ENCODE measurements at places on chromosomes 1 and 21.

DNA sequence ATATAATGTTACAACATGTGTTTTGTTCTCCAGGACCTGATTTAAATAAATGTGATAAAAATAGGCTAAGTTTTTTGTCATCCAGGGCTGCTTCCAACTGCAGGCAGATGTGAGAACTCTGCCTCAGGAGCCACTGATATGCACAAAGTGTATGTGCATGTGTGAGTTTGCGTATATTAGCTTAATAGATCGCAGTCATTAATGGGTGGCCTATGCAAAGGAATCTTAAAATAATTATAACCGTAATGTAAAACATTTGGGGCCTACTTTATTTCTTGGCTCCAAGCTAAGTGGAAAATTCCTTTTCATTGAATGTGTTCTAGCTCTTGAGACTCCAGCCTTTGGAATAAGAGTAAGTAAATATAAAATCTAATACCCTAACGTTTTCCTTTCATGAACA lies 16.8 kb downstream of the DHX9 start:
- peaks cover 26% of the 10 kb centered on the region for H3K4me1 ChIP-seq
- no peak overlapping the region for H3K4me3 ChIP-seq

- no peak for DNase-seq
- H3K27me3 ChIP-seq = no peaks in the 10 kb centered on the region
- H3K36me3 ChIP-seq = no peaks in the 10 kb centered on the region
- no peaks in the 10 kb centered on the region for H3K4me1 ChIP-seq
- H3K27ac ChIP-seq = no peak overlapping the region
Observed at GRCh38 chr1:106637566-106637965, 418.9 kb upstream of the PRMT6 start.

- H3K4me1 ChIP-seq = no peaks in the 10 kb centered on the region
- no peak overlapping the region for H3K27ac ChIP-seq
Observed at GRCh38 chr21:42311816-42312625, 3.2 kb downstream of the TFF3 start.

DNA sequence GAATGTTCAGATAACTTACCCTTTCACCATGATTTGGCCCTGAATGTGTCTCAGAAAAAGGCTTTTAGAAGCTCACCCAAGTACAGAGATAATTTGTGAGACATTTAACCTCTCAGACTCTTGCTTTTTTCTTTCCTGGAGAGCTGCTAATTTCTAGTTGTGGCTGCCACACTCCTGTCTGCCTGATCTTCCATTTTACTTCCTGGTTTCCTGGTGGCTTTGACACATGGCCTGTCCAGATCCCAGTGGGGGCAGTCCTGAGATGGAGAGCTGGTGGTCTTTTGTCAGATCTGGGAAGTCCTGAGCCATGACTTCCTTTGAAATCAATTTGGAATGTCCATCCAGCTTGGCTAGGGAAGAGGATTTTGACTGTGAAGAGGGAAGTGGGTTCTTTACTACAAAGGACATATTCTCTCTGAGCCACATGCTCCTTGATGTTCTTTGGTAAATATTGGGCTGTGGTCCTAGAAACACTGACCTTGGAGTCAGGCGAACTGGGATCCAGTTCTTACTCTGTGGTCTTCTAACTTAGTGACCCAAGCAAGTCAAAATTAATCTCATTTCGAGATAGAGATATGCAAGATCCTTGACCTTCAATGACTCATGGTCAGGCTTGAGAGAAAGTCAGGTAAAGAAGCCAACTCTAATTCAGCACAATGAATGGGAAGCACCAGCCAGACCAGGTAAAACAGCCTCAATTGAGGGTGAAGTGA lies 78.0 kb upstream of the HSD17B7 start:
- H3K36me3 ChIP-seq = no peaks in the 10 kb centered on the region
- H3K27me3 ChIP-seq = peaks cover 2% of the 10 kb centered on the region
- no peak for DNase-seq
- no peaks in the 10 kb centered on the region for H3K4me1 ChIP-seq

DNA sequence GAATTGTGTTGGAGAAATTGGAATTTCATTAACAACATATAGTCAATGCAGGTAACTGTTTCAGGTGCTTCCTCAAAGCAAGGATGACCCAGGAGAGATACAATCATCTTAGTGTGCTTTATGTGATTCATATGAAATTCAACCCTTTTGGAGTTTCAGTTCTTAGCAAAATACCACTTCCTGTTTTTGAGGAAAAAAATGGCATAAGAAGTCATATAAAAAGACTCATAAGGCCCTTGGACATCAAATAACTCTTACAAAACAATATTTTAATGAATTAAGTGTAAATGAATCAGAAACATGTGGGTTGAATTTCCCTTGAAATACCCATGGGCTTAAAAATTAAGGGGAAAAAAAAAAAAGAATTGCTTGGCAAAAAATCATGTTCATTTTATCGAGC lies 926.6 kb downstream of the LTN1 start:
- H3K27me3 ChIP-seq = peaks cover 6% of the 10 kb centered on the region
- no peaks in the 10 kb centered on the region for H3K36me3 ChIP-seq
- H3K4me3 ChIP-seq = no peak overlapping the region
- peaks cover 2% of the 10 kb centered on the region for H3K4me1 ChIP-seq

DNA sequence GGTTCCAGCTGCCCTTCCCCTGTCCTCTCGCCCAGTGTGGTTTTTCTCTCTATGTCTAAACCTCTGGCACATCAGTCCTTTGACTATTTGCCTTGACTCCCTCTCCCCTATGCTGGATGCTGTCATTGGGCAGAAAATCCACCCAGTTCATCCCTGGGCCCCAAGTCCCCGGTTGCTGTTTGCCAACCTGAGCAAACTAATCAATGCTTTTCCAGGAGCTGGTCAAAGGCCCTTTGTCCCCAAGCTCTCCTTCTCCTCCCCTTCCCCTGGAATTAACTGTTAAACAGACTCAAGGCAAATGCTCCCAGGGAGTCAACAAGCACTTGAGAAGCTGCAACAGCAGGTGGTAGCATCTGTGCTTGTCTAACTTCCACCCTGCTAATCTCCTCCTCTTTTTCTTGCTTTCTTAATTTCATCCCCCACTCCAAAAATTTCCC lies 102.7 kb downstream of the LMX1A start:
- no peak overlapping the region for H3K4me3 ChIP-seq
- H3K36me3 ChIP-seq = no peaks in the 10 kb centered on the region
- no peak for DNase-seq

GRCh38 chr1:47944561-47944960 lies 52.6 kb downstream of the TRABD2B start:
- H3K4me1 ChIP-seq = no peaks in the 10 kb centered on the region
- no peak for DNase-seq
- no peak overlapping the region for H3K4me3 ChIP-seq
- peaks cover 4% of the 10 kb centered on the region for H3K27me3 ChIP-seq

DNA sequence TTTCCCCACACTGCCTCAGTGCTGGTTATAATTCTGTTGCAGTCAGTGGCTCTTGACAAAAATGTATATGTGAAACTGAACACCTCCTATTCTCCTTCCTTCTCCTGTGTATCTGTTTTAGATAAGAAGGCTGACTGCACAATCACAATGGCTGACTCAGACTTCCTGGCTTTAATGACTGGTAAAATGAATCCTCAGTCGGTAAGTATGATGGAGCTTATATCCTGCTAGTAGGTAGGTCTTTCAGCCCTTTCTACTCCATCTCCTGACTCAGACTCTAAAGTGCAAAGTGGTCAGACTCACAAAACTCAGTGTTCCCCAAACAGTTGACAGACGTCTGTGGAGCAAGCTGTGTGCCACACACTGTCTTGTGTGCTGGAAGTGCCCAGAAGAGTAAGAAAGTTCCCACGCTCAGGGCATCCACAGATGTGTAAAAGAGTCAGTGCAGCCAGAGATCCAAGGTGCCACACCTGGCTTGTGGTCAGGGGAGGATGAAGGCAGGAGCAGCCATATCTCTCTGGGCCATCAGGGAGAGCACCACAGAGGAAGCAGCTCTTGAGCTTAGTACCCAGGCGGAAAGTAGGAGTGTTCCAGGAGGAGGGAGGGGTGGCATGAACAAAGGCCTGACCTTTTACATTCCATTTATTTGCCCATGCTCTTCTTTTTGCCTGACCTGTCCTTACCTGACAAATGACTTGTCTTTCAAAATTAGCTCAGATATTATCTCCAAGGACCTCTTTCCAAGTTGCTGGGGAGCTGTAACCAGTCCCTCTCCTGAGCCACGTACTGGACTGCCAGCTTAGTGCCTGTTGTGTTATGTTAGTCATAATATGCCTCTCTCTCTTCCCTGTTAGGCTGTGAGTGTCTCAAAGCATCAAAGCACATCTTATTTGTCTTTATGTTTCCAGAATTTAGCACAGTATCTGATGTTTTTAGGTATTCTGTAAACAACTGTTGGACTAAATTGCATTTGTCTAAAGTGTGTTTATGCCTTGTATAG lies 14.0 kb upstream of the PODN start:
- H3K36me3 ChIP-seq = peaks cover 17% of the 10 kb centered on the region
- H3K4me3 ChIP-seq = no peak overlapping the region
- H3K27me3 ChIP-seq = no peaks in the 10 kb centered on the region
- no peak overlapping the region for H3K27ac ChIP-seq

DNA sequence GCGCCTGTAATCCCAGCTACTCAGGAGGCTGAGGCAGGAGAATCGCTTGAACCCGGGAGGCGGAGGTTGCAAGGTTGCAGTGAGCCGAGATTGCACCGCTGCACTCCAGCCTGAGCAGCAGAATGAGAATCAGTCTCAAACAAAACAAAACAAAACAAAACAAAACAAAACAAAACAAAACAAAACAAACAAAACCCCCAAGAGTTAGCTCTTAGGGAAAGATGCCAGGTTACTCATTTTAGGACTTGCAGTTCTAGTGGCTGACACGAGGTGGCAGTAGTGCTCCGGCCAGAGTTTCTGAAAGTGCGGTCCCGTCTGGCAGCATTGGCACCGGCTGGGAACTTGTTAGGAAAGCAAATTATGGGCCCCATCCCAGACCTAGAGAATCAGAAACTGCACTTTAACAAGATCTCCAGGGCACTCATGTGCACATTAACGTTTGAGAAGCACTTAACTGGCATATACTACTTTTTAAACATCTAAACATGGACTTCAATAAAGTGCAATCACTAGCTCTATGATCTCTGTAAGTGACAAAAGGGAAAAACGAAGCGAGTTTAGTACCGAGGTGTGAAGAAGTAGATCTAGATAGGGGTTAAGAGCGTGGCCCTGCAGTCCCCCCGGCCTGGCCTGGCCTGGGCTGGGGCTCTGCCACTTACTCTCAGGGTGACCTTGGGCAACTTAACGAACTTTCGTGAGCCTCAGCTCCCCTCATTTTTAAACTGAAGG lies 41.9 kb upstream of the TNFRSF1B start:
- H3K4me3 ChIP-seq = no peak overlapping the region
- peak; percentile 85 for DNase-seq
- no peaks in the 10 kb centered on the region for H3K36me3 ChIP-seq
- peak overlapping the region; percentile 73 for H3K27ac ChIP-seq

DNA sequence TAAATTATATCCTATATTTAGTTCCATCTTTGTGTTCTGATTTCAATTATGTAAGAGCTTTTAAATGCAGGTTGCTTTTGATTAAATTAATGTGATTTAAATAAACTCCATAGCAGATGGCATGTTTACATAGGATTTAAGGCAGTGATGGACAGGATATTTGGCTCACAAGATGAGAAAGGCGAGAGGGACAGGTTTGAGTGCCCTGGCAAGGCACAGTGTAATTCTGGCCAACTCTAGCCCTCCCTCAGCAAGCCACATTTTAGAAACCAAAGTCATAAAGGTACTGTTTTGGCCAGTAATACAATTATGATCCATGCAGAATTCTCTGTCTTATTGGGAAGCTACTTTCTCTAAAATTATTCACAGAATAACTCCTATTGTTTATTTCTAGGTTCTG lies 50.6 kb upstream of the C1orf146 start:
- no peaks in the 10 kb centered on the region for H3K27me3 ChIP-seq
- no peak overlapping the region for H3K27ac ChIP-seq
- H3K36me3 ChIP-seq = peaks cover under 1% of the 10 kb centered on the region
- no peak overlapping the region for H3K4me3 ChIP-seq
- H3K4me1 ChIP-seq = no peaks in the 10 kb centered on the region
- DNase-seq = no peak

- peaks cover 54% of the 10 kb centered on the region for H3K36me3 ChIP-seq
- peak overlapping the region; percentile 84 for H3K27ac ChIP-seq
- no peak for DNase-seq
Observed at GRCh38 chr1:100448366-100448765, 89.6 kb upstream of the GPR88 start.

DNA sequence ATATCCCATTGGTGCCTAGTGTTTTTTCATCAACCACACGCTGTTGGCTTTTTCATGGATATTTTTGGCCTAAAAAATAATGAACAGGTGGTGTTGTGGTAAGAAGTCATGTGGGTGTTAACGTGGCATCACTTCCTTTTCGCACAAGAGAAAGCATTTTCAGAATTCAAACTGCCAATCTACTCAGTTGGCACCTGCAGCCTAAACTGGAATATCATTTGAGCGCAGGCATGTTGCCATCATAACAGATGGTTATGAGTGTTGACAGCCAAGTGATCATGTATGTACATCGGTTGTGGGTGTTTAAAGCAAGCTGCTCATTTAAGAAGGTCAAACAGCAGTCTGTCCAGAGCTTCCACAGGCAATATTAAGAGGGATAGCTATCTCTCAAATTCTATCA lies 1963.0 kb downstream of the NCAM2 start:
- DNase-seq = no peak
- H3K36me3 ChIP-seq = no peaks in the 10 kb centered on the region
- no peaks in the 10 kb centered on the region for H3K27me3 ChIP-seq
- H3K4me1 ChIP-seq = no peaks in the 10 kb centered on the region
- H3K4me3 ChIP-seq = no peak overlapping the region

GRCh38 chr1:3654549-3655281 lies 2.4 kb downstream of the TP73 start:
- H3K27ac ChIP-seq = no peak overlapping the region
- H3K27me3 ChIP-seq = peaks cover 47% of the 10 kb centered on the region
- no peak for DNase-seq
- H3K4me3 ChIP-seq = no peak overlapping the region

GRCh38 chr1:89527750-89528381 lies 3.2 kb downstream of the LRRC8B start:
- no peak for DNase-seq
- H3K4me3 ChIP-seq = no peak overlapping the region
- no peaks in the 10 kb centered on the region for H3K27me3 ChIP-seq
- H3K27ac ChIP-seq = no peak overlapping the region
- peaks cover 46% of the 10 kb centered on the region for H3K4me1 ChIP-seq

GRCh38 chr1:117892512-117892911 lies 36.9 kb downstream of the GDAP2 start:
- H3K4me1 ChIP-seq = peaks cover 2% of the 10 kb centered on the region
- DNase-seq = no peak
- H3K36me3 ChIP-seq = peaks cover 8% of the 10 kb centered on the region
- H3K4me3 ChIP-seq = no peak overlapping the region

DNA sequence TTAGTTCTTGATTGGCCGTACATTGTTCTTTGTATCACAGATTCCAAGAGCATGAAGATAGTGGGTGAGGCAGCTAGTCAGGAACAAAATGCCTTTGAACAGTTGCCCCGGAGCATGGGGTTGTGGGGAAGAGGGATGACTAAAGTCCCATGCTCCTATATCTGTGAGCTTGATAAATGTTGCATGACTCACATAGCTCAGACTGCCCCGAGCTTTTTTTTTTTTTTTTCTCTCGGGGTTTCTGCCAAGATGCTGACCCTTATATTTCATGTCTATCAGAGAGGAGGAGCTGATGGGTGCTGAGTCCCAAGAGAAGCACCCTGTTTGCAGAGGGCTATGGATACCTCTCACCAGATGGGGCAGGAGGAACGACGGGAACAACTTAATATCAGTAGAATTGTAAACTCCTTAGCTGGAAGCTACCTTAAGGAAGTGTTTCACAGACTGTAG lies 40.6 kb downstream of the SRRM1 start:
- H3K27me3 ChIP-seq = no peaks in the 10 kb centered on the region
- H3K4me3 ChIP-seq = no peak overlapping the region
